Stimulated activated CD4-positive, alpha-beta T cell treated with anti-CD3 and anti-CD28 coated beads, Interleukin-4, amount 100 ng/mL, for 1 hour (primary cell): ENCODE measurements at places on chromosomes 16 and 17.

- DNase-seq: no peak
Measured at GRCh38 chr17:66569572-66569971, 265.3 kb upstream of the CACNG5 start.

DNA sequence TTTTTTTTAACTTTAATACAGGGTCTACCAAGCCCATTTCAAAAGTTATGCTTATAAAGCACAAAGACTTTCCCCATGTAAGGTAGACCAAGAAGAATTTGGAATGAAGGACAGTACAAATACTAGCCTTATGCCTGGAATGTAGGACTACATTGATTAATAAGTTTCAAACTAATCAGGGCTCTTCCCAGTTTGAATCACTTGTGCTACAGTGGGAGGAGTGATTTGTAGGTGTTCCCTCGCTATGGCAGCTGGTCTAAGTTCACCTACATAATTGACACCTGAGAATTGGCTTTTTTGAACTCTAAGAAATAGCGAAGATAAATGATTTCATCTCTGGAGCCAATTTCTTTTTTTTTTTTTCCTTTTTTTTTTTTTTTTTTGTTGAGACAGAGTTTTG is 18.6 kb downstream of the TMEM238L start:
- no peak for DNase-seq

DNA sequence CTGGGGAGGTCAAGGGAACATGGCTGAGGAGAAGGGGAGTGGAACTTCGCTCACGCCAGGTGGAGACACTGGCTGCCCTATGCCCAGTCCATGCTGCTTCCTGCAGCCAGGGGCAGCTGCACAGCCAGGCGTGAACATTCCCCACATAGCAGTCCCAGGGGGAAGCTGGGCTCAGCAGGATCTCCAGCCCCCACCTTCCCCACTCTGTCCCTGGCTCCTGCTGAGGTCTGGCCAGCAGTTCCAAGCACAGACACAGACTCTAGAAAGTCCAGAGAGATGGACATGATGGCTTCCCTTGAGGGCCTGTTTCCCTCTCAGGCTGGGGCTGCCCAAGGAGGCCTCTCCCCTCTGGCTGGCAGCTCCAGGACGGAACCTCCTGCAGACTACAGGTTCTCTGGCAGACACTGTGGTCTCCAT is 9.3 kb downstream of the JUP start:
- no peak for DNase-seq

- no peak for DNase-seq
Measured at GRCh38 chr16:79865918-79866317, 265.4 kb upstream of the MAF start.

DNA sequence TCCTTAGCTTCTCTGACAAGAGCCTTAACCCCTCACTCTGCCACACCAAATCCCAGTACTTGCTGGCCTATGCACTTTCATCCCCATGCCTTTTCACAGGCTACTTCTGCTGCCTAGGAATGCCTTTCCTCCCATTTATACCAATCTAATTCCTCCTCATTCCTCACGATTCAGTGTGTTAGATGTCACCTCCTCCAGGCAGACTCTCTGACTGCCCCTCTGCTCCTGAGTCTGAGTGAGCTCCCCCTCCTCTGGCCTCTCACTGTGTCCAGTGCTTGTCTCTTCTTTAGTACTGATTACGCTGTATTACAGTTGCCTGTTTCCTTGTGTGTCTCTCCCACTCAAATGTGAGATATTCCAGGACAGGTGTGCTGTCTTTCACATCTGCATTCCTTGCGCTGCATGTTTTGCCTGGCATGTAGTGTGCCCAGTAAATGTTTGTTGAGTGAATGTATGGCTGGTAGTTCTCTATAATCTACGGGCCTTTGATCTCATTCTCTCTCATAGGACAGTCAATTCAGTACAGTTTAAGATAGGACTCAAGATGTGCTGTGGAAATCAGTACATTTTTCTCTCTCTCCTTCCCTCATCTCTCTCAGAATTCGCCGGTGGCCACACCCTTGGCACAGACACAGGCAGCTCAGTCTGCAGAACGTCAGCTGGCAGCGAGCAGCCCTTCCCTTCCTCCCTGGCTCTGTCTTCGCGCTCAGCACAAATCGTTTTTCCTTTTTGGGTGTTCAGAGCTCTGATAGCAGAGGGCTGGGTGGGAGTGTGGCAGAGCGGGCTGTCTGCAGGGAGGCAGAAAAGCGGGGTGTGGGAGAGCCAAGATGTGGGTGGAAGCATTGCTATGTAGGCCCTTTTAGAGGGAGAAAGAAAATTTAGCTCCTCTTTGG is 18.5 kb downstream of the ARL4D start:
- DNase-seq: no peak

GRCh38 chr17:79252886-79253285 is 178.3 kb downstream of the ENGASE start:
- no peak for DNase-seq

- no peak for DNase-seq
Measured at GRCh38 chr17:4950746-4951204, at the start of gene ENO3. TSS of gene ENO3 (plus strand) at chr17:4951119. CDS start at chr17:4951830, 711 bp downstream.

DNA sequence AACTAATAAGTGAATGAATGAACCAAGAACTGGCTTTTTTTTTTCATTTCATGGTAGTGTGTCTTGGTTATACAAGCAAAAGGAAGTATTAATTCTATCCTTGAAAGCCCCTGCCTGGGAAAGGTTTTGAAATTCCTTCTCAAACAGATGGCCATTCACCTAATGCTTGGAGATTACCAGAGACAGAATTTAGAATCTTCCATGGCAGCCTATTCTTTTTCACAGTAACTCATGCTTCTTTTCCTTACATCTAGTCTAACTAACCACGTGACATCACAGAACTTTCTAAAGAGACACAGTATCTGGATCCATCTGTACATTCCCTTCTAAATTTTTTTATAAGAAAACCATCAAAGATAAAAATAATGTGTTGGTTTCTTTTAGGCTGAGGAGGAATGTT is 151.6 kb downstream of the FTO start:
- no peak for DNase-seq

GRCh38 chr17:32331243-32332040 is 10.5 kb downstream of the C17orf75 start:
- no peak for DNase-seq

DNA sequence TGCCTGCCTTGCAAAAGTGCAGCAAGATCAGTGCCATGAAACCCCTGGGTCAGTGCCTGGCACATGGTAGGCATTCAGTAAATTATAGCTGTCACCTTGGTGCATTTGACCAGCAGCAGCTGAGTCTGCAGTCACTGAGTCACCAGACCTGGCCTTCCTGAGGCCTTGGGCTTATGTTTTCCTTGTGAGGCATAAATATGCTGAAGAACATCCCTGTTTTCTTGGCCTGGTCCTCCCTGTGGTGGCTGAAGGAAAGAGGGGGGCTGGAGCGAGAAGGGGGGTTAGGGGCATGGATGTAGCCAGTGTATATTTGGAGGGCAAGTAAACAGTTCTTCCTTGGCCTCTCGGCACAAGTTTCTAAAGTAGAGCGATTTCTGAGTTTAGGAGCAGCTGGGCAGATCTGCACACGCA is 26.5 kb downstream of the EPN2 start:
- DNase-seq: no peak

GRCh38 chr16:84360170-84360569 is 8.2 kb upstream of the ATP2C2 start:
- no peak for DNase-seq

GRCh38 chr17:49926886-49927285 is 42.1 kb upstream of the DLX4 start:
- no peak for DNase-seq

DNA sequence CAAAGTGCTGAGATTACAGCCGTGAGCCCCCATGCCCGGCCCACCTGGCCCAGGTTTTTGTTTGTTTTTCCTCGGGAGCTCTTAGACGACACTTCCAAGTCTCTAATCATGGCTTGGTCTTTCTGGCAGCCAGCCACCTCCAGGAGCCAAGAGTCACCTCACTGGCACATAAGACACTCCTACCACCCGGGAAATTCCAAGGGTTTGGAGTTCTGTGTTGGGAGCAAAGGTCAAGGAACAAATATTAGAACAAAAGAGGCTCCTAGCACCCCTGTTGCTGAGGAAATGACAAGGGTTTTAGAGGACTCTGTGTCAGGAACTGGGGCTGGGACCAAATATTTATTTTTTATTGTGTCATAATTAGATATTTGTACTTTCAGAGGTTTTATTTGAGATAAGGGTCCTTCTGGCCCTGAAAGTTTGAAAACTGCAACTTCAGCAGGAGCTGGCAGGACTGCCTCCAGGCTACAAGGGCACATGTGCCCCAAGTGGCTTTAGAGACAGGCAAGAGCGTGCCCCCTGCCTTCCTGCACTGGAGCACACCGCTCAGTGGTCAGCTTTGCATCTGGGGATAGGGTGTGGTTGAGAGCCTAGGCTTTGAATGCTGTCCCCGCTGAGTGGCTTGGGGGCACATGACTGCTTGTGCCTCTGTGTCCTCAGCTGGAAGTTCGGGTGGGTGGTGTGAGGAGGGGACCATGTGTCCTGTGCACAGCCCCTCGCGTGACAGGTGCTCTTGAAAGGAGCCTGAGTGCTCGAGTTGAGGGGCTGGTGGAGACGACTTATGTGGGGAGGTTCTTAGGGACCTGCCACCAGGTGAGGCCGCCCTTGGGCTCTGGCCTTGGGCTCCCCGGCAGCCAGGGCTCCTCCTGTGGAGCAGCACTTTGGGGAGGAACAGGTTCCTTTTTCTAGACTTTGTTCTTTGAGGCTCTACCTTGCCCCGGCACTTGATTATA is 29.7 kb downstream of the MGRN1 start:
- DNase-seq: no peak
